ENCODE measurements at places on chromosomes 3 and 15.

DNA sequence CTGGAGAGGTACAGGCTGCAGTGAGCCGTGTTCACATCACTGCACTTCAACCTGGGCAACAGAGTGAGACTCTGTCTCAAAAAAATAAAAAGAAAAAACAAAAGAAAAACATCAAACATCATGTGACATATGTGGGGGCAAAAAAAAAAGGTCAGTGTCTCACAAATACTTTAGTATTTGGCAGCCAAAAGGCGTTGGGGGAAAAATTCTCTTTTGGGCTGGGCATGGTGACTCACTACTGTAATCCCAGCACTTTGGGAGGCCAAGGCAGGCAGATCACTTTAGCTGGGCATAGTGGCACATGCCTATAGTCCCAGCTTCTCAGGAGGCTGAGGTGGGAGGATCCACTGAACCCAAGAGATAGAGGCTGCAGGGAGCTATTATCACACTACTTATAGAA lies 47.6 kb downstream of the TMCC1 start:
- DNase-seq, result no peak

DNA sequence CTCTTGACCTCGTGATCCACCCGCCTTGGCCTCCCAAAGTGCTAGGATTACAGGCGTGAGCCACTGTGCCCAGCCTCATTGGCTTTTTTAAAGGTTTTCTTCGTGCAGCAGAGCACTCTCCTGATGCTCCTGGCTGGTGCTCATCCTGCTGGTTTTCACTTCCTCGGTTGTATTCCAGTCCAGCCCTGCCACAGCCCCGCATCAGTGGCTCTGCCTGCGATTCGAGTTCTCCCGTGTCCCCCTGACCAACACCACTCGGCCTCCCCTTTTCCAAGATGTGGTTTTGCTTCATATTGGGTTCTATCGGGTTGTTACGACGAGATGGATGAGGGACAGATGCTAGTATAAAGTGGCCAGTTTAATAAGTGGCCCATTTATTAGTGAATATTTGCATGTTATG lies 27.8 kb downstream of the EFCC1 start:
- DNase-seq, result no peak

DNA sequence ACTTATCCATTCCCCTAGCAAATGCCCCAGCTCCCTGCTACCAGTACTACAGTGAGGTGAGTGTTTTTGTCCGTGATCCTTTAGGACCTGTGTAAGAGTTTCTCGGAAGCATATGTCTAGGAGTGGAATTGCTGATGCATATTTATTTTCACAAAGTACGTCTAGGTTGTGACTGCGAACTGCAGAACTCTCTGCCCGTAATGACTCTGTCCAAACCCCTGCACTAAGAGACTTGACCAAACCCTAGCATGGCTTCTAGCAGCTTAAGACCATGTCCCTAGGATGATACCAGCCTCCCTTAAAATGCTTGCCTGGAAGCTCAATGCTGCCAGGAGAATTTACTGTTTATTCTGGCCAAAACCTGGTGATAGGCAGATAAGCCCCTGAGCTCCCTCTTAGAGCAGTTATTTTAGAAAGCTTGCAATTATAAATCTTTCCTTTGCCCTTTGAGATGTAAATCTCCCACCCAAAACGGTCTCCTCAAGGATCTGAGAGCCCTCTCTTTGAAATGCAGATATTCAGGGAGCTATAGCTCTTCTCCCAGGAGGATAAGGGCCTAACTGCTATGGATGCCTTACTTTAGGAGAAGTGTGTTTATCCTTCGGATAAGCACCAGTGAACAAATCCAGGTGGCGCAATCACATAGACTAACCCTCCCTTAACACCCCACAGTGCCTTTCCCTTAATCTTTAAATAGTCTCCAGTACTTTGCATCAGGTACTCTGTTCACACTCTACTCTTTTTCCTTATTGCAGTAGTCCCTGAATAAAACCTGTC lies 14.7 kb upstream of the CA12 start:
- DNase-seq, result no peak

DNA sequence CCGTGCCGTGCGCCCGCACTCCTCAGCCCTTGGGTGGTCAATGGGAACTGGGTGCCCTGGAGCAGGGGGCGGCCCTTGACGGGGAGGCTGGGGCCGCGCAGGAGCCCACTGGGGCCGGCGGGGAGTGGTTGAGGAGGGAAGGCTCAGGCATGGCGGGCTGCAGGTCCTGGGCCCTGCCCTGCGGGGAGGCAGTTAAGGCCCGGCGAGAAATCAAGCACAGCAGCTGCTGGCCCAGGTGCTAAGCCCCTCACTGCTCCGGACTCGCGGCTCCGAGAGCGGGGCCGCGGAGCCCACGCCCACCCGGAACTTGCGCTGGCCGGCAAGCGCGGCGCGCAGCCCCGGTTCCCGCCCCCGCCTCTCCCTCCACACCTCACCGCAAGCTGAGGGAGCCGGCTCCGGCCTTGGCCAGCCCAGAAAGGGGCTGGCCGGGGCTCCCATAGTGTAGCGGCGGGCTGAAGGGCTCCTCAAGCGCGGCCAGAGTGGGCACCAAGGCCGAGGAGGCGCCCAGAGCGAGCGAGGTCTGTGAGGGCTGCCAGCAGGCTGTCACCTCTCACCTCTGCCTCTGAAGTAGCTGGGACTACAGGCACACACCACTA lies 7.8 kb downstream of the GP9 start:
- DNase-seq, result no peak

- no peak for DNase-seq
Observed at GRCh38 chr15:83516935-83517334, 69.8 kb downstream of the SH3GL3 start.

DNA sequence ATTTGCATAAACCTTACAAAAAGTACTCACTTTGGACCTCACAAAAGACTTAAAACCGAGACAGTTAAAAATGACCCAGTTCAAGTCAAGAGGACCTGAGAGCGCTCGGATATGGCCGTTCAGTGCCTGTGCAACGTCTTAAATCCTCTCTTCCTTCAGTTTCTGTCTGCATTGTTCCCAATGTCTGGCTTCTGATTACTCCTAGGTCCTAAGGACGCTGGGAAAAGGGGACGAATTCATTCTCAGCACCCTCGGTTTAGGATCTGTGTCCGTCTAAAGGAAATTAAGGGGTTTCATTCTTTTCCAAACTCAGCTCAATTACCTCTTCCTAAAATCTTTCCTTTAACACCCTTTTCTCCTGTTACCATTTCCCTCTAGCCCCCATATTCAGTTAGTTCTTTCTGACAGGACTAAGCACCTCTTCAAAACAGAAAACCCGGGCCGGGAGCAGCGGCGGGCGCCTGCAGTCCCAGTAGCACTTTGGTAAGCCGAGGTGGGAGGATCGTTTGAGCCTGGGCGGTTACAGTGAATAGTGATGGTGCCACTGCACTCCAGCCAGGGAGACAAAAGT lies 970 bp downstream of the DPPA4 start:
- DNase-seq, result no peak

DNA sequence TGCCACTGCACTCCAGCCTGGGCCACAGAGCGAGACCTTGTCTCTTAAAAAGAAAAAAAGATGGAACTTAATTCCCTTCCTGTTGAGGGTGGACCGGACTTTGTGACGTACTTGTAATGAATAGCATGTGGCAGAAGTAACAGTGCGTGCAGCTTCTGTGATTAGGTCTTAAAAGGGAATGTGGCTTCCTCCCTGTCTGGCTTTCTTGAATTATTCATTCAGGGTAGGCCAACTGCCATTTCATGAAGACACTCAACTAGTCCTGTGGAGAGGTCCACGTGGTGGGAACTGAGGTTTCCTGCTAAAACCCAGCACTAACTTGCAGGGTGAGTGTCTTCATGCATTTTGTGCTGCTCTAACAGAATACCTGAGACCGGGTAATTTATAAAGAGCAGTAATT lies 98.9 kb upstream of the PIAS1 start:
- DNase-seq, result no peak

DNA sequence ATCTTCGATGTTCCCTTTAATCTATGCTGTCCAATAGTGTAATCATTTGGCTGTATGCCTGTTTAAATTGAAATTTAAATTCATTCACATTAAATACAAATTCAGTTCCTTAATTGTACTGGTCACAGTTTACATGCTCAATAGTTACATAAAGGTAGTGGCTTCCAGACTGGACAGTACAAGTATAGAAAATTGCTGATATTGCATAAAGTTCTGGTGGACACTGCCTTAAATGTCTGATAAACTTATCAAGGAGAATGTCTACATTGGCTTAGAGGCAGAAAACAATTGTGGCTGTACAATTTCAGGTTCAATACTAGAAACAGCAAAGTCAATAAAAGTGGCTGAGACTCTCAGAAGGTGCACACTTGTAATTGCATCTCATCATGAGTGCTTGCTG lies 365.2 kb downstream of the RBMS3 start:
- DNase-seq, result no peak

- no peak for DNase-seq
Observed at GRCh38 chr3:171374661-171375285, 85.4 kb downstream of the TNIK start.

DNA sequence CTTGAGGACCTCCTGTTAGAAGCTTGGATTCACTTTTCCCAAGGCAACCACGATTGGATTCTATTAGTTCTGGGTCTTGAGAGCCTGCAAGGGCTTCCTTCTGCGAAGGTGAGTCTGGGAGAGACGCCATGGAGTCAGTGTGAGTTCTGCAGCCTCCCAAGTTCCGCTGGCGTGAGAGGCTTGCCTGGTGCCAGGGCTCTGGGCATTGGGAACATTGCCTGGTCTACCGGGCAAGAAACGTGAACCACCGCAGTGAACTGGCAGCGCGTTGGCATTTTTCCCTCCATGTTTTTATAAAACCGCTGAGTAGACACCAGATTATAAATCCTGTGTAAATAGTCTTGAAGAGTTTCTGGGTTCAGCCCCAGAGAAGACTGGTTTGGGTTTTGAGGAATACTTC lies 160.9 kb downstream of the IGF1R start:
- DNase-seq, result no peak

DNA sequence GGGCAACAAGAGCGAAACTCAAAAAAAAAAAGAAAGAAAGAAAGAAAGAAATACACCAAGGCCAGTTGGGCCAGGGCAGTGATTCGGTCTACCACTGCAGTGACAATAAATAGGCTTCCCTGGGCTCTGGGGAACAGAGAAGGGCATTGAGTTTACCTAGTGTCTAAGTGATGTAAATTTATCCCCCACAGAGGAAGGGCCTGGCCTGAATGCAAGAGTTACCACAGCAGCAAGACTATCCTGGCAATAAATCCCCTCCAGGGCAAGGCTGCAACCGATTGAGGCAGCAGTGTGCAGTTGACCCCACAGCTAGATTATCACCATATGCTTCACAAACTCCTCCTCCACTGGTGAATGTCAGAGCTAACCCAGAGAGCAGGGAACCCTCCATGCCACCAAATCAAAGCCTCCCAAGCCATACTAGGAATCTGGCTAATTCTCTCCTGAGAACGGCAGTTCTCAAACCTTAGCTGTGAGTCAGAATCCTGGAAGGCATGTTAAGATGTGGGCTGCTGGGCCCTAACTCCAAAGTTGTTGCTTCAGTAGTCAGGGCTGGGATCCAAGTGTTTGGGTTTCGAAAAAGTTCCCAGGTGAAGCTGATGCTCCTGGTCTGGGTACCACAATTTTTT lies 64.3 kb upstream of the GATM start:
- no peak for DNase-seq

DNA sequence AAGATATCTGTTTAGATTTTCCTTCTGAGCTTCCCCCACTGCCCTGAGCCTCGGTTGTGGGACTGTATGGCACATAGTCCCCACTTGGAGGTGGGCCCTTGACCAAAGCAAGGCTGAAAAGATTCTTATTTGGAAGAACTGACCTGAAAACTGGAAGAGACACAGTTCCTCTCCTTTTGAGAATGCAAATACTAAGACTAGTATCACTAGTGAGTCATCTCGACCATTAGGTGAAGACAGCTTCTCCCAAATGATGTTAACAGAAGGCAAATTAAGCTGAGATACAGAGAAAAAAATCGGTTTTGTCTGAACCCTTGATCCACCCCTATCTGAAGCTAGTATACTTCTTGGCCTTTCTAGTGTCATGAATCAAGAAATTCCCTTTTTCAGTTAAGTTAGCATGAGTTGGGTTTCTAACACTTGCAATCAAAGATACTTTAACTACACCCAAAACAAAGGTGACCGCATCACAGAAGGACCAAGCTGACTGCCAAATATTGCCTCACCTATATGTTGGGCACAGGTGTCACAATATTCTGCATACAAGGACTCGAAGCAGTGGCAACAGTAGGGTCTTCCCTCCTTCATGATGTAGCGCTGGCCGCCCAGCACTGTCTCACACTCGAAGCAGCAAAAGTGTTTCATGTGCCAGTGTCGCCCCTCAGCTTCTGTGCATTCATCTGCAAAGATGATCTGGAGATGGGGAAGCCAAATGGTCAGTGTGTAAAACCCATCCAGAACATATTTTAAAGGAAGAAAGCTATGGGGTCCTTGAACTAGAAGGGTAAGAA lies 72.4 kb downstream of the PRICKLE2 start:
- DNase-seq, result no peak

- DNase-seq, result no peak
Observed at GRCh38 chr3:188187053-188187452, 33.1 kb downstream of the LPP start.

DNA sequence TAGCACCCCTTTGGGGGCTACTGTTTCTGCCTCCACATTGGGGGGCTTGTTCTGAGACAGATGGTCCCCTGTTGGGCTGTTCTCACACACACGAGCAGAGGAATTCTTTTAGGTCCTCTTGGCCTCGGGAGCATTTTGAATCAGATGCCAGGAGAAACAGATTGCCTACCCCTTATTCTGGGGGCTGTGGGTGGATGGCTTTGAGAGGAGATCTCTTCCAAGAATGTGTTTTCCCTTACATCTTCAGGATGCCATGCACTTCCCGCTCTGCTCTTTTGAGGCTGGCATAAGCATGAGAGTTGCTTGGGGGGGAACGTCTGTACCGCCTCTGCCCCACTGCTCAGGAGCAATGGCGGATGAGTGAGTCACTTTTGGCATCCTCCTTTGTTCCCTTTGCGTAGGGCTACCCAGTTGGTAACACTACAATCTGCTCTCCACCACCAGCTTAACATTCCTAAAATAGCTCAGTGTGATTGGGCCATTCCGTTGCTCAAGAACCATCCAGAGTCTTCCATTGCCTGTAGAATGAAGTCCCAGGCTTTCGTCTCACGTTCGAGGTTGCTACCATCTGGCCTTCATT lies 154.4 kb downstream of the RPLP1 start:
- no peak for DNase-seq

DNA sequence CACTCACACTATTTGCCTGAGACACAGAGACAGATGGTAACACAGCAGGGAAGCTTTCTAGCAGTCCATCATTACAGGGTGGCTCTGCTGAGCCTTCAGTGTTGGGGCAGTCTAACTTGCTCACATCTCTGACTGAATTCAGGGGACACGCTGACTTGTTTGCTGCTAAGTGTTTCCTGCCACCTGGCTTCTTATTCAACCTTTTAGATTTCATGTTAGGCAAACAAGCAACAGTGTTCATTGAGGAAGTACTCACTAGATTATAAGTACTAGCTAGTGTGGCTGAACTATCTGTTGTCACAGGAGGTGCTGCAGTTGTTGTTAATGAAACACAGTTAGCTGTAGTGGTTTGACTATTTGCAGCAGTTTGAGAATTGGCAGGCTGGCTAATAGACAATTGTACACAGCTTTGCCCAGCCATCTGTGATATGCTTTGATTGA lies 37.3 kb downstream of the USF3 start:
- no peak for DNase-seq
